ENCODE measurements at places on chromosomes 12 and 14.

- H3K27me3 ChIP-seq, result no peaks in the 10 kb centered on the region
- no peak for DNase-seq
- no peaks in the 10 kb centered on the region for H3K36me3 ChIP-seq
- H3K27ac ChIP-seq, result no peak overlapping the region
Measured at GRCh38 chr12:65668981-65669695, 155.1 kb upstream of the HMGA2 start.

- no peaks in the 10 kb centered on the region for H3K36me3 ChIP-seq
- DNase-seq, result no peak
- H3K4me1 ChIP-seq, result no peaks in the 10 kb centered on the region
- H3K4me3 ChIP-seq, result no peak overlapping the region
- H3K27ac ChIP-seq, result no peak overlapping the region
- no peaks in the 10 kb centered on the region for H3K27me3 ChIP-seq
Measured at GRCh38 chr14:90639641-90640040, 176.6 kb downstream of the TTC7B start.

GRCh38 chr14:61452452-61452851, 131.1 kb downstream of the PRKCH start:
- H3K4me1 ChIP-seq, result peaks cover 67% of the 10 kb centered on the region
- H3K27me3 ChIP-seq, result no peaks in the 10 kb centered on the region

DNA sequence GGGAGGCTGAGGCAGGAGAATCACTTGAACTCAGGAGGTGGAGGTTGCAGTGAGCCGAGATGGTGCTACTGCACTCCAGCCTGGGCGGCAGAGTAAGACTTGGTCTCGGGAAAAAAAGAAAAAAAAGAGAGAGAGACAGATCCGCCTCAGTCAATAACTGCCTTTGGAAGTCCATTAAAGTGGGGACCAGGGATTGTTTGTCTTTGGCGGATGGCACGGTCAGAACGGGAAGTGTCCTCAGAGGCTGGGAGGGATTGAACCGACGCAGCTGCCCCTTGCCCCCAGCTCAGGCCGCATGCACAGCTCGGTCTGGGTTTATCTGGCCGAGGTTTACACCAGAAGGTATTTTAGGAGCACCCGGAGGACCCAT, 54.4 kb downstream of the TESC start:
- no peak overlapping the region for H3K27ac ChIP-seq
- H3K27me3 ChIP-seq, result no peaks in the 10 kb centered on the region
- H3K4me1 ChIP-seq, result peaks cover 12% of the 10 kb centered on the region
- no peak overlapping the region for H3K4me3 ChIP-seq
- no peaks in the 10 kb centered on the region for H3K36me3 ChIP-seq

DNA sequence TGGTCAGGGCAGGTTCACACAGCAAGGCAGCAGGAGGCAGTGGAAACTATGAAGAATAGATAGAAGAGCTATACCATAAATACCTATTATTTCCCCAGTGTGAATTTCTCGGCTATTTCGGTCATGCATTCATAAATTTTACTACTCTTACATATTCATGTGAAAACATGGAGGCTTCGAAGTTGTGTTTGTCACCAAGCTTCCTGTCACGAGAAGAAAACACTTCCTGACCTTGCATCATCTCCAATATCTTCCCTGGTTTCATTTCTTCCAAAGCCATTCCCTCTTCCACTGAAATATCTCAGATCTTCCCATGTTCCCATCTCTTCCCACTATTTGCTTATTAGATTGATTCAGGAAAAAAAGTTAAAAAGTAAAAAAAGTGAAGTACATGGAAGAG, 80.4 kb downstream of the CPNE8 start:
- DNase-seq, result no peak
- no peak overlapping the region for H3K27ac ChIP-seq
- no peaks in the 10 kb centered on the region for H3K27me3 ChIP-seq
- H3K4me3 ChIP-seq, result no peak overlapping the region

DNA sequence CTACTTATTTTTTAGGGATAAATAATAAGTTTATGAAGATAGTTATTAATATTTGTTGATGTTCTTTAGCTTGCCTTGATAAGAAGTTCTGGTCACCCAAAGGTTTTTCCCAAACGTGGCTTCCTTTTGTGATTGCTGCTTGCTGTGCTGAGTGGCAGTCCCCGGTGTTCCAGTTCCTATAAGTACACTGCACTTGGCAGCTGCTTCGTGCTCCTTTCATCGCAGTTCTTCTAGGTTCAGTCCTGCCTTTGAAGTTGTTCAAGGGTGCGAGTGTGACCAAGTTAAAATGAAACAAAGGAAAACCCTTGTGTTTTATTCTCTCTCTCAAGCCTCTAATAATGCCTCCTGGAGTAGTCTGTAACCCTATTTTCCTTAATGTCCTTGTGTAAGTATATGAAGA, 128.5 kb upstream of the ATF1 start:
- H3K36me3 ChIP-seq, result no peaks in the 10 kb centered on the region
- no peak for DNase-seq
- H3K27ac ChIP-seq, result no peak overlapping the region
- no peaks in the 10 kb centered on the region for H3K4me1 ChIP-seq
- no peaks in the 10 kb centered on the region for H3K27me3 ChIP-seq

DNA sequence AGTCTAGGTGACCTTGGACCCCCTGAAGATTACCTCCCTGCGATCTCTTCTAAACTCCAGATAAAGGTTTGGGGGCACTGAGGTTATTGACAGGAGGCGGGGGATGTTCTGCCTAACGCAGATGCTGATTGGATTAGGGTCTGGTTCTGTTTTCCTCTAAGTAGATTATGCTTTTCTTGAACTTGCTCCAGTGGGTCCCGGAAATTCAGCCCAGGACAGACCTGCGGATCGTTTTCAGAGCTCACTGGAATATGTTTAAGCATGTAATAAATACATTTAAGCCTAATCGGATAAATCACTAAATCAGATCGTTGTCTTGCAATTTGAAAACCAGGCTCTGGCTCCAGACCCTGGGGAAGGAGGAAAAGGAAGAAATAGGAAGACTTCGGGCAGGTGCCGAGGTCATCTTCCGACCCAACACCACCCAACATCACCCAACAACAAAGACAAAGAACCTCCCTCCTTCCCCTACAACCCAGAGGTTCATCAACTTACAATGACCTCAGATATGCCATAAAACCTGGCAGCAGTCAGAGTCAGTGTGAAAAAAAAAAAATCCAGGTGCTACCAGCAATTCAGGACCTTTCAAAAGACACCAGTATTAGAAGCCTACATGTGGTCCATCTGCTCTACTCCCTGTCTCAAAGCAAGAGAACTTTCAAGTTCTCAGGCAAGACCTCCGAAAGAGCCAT, 148.4 kb downstream of the KSR2 start:
- H3K36me3 ChIP-seq, result no peaks in the 10 kb centered on the region
- H3K27me3 ChIP-seq, result no peaks in the 10 kb centered on the region
- DNase-seq, result no peak
- H3K4me1 ChIP-seq, result no peaks in the 10 kb centered on the region
- no peak overlapping the region for H3K27ac ChIP-seq

GRCh38 chr12:80491166-80491565, 47.1 kb downstream of the PTPRQ start:
- no peaks in the 10 kb centered on the region for H3K27me3 ChIP-seq
- H3K4me1 ChIP-seq, result no peaks in the 10 kb centered on the region
- no peak overlapping the region for H3K27ac ChIP-seq

GRCh38 chr14:64450255-64450654, 15.0 kb upstream of the AKAP5 start:
- H3K27ac ChIP-seq, result no peak overlapping the region
- H3K27me3 ChIP-seq, result no peaks in the 10 kb centered on the region
- no peak overlapping the region for H3K4me3 ChIP-seq
- DNase-seq, result no peak
- H3K36me3 ChIP-seq, result peaks cover 11% of the 10 kb centered on the region

DNA sequence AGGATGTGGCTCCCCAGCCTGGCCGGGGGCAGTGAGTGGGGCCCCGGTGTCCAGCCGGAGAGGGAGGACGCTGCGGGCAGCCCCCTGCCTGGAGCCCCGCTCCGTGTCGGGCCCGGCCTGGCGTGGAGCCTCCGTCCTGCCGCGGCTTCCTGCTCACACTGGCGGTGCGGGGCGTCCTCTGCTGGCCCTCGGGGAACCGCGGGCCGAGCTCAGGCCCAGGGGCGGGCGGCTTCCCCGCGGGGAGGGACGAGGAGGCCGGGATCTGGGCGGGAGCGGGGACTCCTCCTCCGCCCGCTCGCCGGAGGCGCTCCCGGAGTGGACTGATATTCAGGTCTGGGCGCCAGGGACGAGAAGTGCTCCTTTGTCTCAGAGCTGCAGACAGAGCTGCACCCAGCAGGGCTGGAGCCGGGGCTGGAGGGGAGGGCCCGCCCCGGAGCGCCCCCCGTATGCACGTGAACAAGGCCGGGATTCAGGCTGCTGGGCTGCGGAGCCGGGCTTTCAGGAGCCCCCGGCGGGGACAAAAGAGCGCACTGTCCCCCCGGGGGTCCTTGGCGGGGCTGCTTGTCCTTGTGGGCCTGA, 2.2 kb downstream of the MMP17 start:
- H3K27ac ChIP-seq, result no peak overlapping the region
- peaks cover 16% of the 10 kb centered on the region for H3K27me3 ChIP-seq
- H3K36me3 ChIP-seq, result no peaks in the 10 kb centered on the region
- DNase-seq, result no peak
- peaks cover 29% of the 10 kb centered on the region for H3K4me1 ChIP-seq

GRCh38 chr12:41981013-41981412, 163.7 kb downstream of the GXYLT1 start:
- no peaks in the 10 kb centered on the region for H3K36me3 ChIP-seq
- no peak overlapping the region for H3K4me3 ChIP-seq
- no peak overlapping the region for H3K27ac ChIP-seq
- DNase-seq, result no peak

DNA sequence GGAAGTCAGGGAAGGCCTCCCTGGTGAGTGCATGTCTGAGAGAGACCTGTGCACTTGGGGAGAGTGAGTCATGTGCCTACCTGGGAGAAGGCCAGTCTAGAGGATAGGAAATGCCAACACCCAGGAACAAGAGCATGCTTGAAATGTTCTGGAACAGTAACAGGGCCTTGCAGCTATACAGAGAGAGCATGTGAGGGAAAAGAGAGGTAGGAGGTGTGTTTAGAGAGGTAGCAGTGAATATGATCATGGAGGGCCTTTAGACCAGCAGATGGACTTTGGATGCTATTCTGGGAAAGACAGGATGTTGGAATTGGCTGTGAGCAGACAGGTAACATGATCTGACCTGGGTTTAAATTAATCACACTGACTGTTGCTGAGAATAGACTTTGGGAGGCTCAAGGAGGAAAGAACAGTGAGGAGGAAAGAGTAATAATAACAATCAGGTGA, 1143.6 kb downstream of the FLRT2 start:
- DNase-seq, result no peak
- no peak overlapping the region for H3K27ac ChIP-seq
- no peaks in the 10 kb centered on the region for H3K36me3 ChIP-seq

DNA sequence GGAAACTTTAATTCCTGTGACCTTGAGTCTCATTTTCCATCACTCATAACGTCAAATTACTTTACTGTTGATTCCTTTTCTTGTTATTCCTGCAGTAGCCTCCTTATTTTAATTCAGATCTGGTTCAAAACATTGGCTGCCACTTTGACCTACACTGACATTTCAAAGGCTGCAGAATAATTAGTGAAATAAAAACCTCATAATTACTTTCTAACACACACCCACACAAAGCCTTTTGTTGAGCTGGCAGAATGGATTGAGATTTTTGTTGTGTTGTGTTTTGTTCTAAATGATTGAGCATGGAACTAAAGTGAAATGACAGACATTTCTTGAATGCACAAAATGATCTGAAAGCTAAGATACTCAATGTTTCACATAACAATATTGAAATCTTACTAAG, 507.5 kb upstream of the STXBP6 start:
- H3K36me3 ChIP-seq, result no peaks in the 10 kb centered on the region
- H3K27me3 ChIP-seq, result no peaks in the 10 kb centered on the region
- no peaks in the 10 kb centered on the region for H3K4me1 ChIP-seq

- DNase-seq, result no peak
- H3K27ac ChIP-seq, result no peak overlapping the region
- no peaks in the 10 kb centered on the region for H3K4me1 ChIP-seq
- H3K4me3 ChIP-seq, result no peak overlapping the region
- peaks cover 4% of the 10 kb centered on the region for H3K27me3 ChIP-seq
- no peaks in the 10 kb centered on the region for H3K36me3 ChIP-seq
Measured at GRCh38 chr12:51726931-51727330, 121.6 kb downstream of the FIGNL2 start.

DNA sequence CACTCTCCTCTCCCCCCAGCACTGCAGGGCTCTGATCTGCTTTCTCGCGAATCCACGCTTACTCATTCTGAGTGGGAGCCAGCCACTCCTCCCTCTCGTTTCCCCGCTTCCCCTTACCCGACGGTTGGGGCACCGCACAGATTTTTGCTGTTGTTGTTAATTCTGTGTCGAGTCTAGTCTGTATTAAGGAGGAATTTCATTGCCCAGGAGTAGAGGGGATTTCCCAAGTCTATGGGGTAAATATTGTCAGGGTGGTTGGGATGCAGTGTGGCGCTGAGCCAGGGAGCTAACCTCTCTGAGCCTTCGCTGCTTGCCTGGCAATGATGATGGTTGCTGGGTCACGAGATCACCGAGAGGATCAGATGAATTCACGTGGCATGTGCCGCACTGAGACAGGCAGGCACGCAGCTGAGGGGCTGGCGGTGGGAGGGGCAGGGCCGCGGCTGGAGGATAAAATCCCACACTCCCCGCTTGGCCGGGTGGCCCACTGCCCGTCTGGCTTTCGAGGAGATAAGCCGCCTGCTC, 18.5 kb downstream of the NCOR2 start:
- no peak overlapping the region for H3K4me3 ChIP-seq
- DNase-seq, result no peak
- no peaks in the 10 kb centered on the region for H3K27me3 ChIP-seq
- H3K4me1 ChIP-seq, result peaks cover 61% of the 10 kb centered on the region
- H3K27ac ChIP-seq, result no peak overlapping the region

- DNase-seq, result no peak
- H3K27ac ChIP-seq, result no peak overlapping the region
- no peaks in the 10 kb centered on the region for H3K4me1 ChIP-seq
- H3K4me3 ChIP-seq, result no peak overlapping the region
Measured at GRCh38 chr12:77782034-77782433, 48.7 kb upstream of the NAV3 start.

DNA sequence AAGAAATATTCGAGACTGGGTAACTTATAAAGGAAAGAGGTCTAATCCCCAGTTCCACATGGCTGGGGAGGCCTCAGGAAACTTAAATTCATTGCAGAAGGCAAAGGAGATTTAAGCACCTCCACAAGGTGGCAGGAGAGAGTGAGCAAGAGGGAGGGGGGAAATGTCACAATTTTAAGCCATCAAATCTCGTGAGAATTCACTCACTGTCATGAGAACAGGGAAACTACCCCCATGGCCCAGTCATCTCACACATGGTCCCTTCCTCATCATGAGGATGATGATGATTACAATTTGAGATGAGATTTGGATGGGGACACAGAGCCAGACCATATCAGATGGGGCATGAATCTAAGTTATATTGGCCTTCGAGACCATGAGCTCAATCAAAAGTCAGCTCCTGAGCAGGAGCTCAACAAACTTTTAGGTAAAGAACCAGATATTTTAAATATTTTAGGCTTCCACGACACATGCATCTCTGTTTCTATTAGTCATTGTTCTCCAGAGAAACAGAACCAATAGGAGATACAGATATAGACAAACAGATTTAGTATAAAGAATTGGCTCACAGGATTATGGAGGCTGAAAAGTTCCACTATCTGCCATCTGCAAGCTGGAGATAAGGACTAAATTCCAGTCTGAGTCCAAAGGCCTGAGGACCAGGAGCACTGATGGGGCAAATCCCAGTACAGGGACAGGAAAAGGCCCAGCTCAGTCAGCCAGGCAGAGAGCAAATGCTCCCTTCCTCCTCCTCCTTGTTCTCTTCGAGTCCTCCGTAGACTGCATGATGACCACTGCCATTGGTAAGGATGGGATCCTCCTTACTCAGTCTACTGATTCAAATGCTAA, 24.9 kb downstream of the DGLUCY start:
- no peaks in the 10 kb centered on the region for H3K27me3 ChIP-seq
- H3K36me3 ChIP-seq, result peaks cover 13% of the 10 kb centered on the region
- H3K27ac ChIP-seq, result no peak overlapping the region
- peaks cover 13% of the 10 kb centered on the region for H3K4me1 ChIP-seq
- no peak for DNase-seq
- no peak overlapping the region for H3K4me3 ChIP-seq

Measured in natural killer cell (primary cell).